Glutamatergic neuron (in vitro differentiated cells): ENCODE measurements at places on chromosomes 4 and X.

GRCh38 chr4:173684223-173684622, 154.2 kb upstream of the HAND2 start:
- no peak for DNase-seq

DNA sequence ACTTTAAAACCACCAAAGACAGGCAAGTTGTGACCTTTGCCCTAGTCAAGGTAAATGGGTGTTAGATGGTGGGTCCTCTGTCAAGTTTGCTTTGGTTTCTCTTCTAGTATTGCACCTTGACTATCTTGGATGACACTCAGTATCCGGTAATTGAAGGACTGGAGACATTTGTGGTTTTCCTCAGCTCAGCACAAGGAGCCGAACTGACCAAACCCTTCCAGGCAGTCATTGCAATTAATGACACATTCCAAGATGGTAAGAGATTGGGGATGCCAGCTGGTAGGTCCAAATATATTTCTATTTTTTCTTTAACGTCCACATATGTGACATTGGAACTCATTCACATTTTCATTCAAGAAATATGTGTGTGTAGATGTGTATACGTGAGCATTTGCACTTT, 69.3 kb upstream of the ANXA3 start:
- DNase-seq, result no peak

DNA sequence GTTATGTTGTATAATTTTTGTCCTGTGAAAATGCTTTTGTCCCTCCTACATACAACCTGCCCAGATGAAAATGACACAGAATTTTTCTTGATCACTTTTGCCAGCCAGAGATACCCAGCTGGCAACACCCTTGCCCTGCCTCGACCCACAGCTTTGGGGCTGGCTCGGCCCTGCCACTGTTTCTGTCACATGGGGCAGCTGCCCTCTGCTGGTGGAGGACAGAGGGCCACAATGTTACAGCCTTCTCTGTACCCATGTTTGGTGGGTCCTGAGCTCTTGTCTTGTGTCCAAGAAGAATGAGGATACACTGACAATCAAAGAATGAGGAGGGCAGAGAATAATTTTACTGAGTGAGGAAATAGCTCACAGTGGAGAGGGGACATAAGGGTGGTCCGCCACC, 31.1 kb downstream of the BMP15 start:
- no peak for DNase-seq

GRCh38 chrX:76977452-76977851, 469.7 kb upstream of the FGF16 start:
- DNase-seq, result no peak
